ENCODE measurements at places on chromosomes 4 and X.
A peak's percentile ranks its signal among the peaks of the same experiment; 100 is the strongest.

GRCh38 chr4:24754571-24754970 is 40.8 kb upstream of the SOD3 start:
- no peak for DNase-seq

- peak; percentile 34 for DNase-seq
Measured at GRCh38 chr4:28973587-28974350, 1746.4 kb upstream of the PCDH7 start.

DNA sequence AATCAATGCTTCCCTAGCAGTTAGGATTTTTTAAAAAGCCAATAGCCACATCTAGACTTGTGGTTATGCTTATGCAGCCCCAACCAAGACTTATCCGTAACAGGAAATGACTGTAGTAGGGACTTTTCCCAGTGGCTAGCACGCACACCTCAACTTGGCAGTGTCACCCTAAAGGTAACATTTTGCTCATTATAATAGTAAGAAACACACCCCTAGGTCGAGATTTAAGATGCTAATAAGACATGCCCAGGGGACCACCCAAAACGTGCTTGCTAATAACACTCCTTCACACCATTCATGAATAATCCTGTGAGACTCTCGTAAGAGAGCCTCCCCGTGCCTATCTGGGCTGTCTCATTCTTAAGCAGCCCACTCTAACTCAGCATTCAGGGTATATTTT is 195.3 kb downstream of the CHIC1 start:
- no peak for DNase-seq

GRCh38 chr4:120750152-120750525 is 172.4 kb downstream of the PRDM5 start:
- no peak for DNase-seq

- peak; percentile 78 for DNase-seq
Measured at GRCh38 chrX:22135994-22136684, 104.0 kb downstream of the PHEX start.

DNA sequence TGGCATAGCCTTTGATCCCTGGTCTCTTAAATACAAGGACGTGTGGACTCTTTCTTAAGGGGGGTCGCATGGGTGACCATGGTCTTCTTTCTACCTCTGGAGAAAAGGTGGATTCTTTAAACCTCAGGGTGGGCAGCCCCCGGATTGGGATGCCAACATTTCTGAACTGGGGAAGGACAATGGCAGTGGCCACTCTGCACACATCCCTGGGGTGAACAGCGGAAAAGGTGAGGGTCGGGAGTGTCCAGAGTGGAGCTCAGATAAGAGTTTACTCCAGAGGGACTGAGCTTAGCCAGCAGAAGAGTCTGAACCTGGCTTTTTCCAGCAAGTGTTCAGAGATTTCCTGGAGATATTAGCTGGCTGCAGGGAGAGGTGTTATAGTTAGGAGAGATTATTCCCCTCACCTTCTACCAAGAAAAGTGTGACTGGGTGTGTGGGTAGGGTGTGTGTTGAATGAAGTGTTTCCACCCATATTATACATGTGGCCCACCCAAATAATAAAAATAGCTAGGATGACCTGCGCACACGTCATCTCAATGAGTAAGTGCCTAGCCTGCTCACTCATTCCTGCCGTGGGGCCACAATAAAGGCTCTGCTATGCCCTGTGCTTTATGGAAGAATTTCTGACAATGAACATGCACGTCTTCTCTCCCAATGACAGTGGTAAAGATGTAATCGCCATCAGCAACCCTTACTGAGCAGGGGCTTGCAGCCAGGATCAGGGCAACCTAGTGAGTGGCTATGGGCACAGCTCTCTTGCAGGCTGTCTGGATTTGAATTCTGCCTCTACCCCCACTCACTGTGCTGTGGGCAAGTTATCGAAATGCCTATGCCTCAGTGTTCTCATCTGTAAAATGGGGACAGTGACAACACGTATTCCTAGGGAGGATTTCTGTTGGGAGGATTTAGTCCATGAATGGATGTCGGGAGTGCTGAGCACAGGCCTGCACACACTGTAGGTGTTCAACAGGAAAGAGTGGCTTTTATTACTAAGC is 76.6 kb downstream of the SLC2A9 start:
- DNase-seq = no peak

DNA sequence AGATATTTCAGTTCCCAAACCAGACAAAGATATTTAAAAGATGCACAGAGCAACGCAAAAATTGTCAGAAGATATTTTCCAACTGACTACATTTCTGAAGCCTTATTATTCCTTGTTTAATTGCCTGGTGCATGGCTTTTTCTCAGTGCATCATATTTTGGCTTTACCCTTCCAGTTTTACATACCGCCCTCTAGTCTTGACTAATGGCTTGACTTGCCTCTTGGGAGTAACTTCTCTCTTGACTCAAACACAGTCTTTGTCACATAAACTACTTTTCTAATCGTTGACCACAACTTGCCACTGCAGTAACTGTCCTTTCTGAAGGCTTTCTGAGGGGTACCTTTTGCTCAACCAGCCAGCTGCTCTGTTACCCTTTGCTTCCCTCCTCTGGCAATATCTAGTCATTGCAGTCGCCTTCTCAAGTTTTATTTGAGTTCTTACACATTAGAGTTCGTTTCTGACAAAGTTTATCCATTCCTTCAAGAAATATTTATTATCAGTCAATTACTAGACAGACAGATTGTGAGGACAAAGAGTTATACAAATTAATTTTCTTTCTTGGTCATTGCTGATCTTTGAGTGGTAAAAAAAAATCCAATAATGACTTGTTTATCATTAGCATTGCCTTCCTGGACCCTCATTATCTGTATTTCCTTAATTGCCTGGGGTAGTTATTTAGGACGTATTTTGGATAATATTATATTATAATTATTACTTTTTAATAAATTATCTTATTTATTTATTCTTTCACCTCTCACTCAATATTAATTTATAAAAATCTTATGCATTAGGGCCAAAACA is 506.9 kb upstream of the PCDH10 start:
- DNase-seq = peak; percentile 61
